ENCODE measurements at places on chromosomes 5 and 9.
A peak's percentile ranks its signal among the peaks of the same experiment; 100 is the strongest.

DNA sequence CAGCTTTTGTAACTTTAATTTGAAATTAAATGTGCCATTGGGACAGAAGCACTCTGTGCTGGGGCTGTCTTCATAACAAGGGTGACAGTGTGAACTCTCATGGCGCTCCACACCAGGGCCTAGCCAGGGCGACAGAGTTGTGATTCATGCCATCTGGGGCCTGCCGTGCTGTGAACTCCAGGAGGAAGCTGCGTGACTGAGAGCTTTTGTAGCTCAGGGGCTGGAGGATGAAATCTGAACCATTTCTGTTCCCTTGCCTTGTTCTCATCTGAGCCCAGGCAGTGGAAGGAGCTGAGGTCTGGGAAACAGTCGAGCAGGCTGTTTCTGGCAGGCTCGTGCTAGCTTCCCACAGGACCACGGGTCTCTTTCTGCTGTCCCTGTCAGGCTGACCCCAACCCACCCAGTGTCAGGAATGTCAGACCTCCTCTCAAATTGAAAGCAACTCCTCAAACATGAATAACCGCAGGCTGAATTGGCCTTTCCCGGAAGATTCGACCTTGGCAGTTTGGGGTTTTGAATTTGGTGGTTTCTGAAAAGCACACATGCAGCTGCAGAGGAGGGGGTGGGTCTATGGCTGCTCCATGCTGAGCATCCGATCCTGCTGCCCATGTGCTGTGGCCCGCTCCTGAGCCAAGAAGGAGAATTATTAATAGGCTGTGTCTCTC is 69.2 kb upstream of the RPS23 start:
- DNase-seq: peak; percentile 45

GRCh38 chr9:133355881-133356357 is 368 bp downstream of the SURF1 start:
- DNase-seq: no peak

DNA sequence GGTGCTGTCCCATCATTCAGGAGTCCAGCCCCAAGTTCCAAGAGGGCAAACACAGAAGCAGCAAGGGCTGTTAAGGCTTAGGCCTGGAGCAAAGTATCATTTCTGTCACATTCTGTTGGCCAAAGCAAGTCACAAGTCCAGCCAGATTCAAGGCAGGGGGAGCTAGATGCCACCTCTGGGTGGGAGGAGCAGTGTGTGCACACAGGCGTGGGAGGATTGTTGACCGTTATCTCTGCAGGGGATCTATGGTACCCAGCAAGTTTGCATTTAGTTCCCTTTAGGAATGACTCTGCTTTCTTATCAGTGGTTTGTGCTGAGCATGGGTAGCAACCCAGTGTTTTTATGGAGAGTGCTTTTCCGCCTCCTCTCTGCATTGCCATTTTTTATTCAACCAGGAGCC is 278.9 kb downstream of the NR3C1 start:
- peak; percentile 48 for DNase-seq

- DNase-seq: no peak
Observed at GRCh38 chr9:30172206-30172605, 2212.2 kb upstream of the ACO1 start.

- DNase-seq: no peak
Observed at GRCh38 chr5:17381932-17382331, 116.1 kb upstream of the TAF11L2 start.

DNA sequence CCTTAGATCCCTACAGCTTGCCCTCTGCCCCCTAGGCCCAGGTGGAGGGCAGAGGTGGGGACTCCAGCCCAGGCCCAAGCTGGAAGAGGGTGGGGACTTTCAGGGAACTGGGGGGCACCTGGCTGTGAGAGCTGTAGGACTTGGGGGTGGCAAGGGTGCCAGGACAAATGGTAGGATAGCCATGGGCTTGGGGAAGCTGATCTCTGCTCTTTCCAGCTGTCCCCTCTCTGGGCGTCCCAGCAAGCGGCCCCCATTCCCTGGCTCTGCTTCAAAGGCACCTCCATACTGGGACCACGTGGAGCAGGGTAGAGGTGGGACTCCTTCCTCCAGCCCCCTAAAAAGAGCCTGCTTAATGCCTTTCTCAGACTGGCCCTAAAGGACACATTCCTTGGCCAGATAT is 385 bp downstream of the LTC4S start:
- no peak for DNase-seq

DNA sequence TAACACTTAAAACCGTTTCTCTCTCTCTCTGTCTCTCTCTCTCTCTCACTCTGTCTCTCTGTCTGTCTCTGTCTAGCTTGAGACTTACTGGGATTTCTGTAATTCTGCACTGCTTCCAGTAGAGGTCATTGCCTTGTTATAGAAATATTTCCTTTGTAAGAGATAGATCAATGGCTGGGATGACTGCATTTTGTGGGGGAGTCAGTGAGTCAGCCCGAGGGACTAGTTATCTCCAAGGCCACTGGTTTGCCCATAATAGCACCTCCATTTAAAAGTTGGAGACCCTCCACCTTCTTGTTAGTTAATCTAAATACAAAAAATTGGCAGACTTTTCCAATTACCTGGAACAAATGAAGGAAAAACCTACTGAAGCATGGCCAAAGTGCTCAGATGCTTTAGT is 547.2 kb downstream of the LRRC70 start:
- DNase-seq: peak; percentile 10

DNA sequence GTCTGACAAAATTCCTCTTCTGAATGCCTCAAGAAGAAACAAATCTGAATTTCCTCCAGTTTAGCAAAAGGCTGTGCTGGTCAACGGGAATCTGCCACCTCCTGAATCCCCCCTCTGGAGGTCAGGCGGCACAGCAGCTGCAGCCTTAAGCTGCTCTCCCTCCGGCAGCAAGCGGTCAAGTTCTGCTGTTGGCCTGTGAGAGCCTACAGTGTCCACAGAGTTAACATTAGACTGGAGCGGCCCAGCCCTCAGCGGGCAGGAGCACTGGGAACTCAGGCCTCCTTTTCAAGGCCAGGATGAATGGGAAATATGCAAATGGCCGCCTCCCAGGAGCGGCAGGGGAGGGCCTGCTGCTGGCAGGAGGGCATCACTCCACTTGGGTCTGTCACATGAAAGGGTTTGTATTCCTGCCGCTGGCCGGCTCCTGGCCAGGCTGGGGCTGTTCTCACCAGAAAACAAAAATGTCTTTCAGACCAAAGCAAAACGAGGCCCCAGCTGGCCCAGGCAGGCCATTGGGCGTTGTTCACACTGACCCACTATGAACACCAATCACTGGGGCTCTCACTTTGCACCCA is 8.2 kb downstream of the ACSL6 start:
- no peak for DNase-seq

- DNase-seq: no peak
Observed at GRCh38 chr9:4515958-4516375, 25.7 kb downstream of the SLC1A1 start.

- peak; percentile 83 for DNase-seq
Observed at GRCh38 chr9:89661956-89662717, 57.3 kb downstream of the GADD45G start.

- no peak for DNase-seq
Observed at GRCh38 chr5:132487095-132487428, 3.5 kb downstream of the IRF1 start.

GRCh38 chr5:132411304-132412013 is 41.9 kb downstream of the SLC22A5 start:
- no peak for DNase-seq

DNA sequence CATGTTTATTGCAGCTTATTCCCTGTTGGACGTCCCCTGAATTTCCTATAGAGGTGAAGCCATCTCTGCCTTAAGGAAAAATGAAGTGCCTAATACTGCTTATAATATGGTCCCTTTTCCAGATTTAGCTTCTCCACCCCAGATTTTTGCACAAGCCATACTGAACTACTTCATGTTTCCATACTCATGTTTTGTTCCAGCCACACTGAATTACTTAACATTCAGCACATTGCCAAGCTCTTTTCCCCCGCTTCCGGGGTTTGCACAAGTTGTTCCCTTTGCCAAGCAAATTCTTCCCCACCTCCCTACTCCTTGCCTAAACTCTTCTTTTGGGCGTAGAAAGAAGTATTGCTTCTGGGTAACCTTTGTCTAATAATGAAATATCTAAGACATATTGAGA is 1.7 kb upstream of the CNTRL start:
- DNase-seq: no peak

GRCh38 chr5:39624268-39624886 is 199.6 kb upstream of the DAB2 start:
- DNase-seq: peak; percentile 57

- DNase-seq: no peak
Observed at GRCh38 chr9:96047741-96048103, 172.2 kb downstream of the ERCC6L2 start.
